CD8-positive, alpha-beta memory T cell (primary cell): ENCODE measurements at places on chromosomes 2 and 18.

- H3K36me3 ChIP-seq, result no peaks in the 10 kb centered on the region
- no peaks in the 10 kb centered on the region for H3K27me3 ChIP-seq
- H3K4me1 ChIP-seq, result no peaks in the 10 kb centered on the region
- no peak overlapping the region for H3K4me3 ChIP-seq
These were observed 228.8 kb downstream of the KCNH7 start for GRCh38 chr2:162609798-162610197.

DNA sequence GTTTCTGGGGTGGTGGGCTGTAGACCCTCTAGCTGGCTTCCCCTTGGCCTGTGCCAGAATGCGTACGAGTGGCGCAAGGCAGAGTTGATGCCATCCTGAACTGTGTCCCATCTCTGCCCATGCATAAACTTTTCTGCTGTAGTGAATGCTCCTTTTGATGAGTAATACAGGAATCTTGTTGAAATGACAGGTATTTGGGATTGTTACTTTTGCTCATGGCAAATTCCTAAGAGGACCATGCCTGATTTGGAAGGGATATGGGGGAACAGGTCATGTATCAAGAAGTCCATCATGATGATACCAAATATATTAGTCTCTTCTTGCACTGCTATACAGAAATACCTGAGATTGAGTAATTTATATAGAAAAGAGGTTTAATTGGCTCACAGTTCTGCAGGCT is 648.0 kb downstream of the SLC4A3 start:
- DNase-seq, result no peak
- no peak overlapping the region for H3K4me3 ChIP-seq
- H3K36me3 ChIP-seq, result no peaks in the 10 kb centered on the region
- no peak overlapping the region for H3K27ac ChIP-seq

- H3K4me1 ChIP-seq, result no peaks in the 10 kb centered on the region
- H3K27ac ChIP-seq, result no peak overlapping the region
- no peak for DNase-seq
- no peaks in the 10 kb centered on the region for H3K36me3 ChIP-seq
- H3K27me3 ChIP-seq, result no peaks in the 10 kb centered on the region
These were observed 6.4 kb upstream of the SLC8A1 start for GRCh38 chr2:40458271-40458794.

DNA sequence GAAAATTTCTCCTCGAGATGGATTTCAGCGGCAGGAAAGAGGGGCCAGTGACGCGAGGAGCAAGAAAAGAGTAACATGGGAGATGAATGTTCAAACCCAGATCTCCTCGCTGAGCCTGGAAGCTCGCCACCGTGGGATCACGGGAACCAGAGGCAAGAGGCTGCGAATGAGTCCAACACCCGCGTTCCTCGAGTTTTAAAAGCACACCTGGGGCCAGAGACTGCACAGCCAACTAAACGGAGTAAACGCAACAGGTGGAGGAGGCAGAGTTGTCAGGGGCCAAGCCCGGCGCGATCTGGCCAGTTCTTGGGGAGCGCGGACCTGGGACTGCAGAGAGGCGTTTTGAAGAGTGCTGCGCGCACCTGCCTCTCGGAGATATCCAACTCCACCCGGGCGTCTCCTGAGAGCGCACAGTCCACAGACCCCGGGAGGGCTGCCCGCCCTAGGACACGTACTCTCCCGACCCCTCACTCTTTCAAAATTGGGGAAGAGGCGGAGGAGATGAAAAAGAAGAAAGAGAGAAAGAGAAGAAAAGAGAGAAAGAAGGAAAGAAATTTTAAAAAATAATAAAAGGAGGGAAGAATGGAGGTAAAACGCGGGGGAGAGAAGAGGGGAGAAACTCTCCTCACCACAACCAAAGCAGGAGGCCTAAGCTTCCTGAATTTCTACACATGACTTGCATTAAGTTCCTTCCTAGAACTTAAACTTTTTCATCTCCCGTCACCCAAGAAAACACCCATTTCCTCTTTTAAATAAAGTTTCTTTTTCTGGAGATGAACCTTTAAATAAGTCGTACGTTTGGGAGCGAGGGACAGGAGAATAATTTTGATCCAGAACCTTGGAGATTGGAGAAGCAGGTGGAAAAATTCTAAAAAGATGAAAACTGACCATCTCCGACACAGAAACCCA is 5.3 kb upstream of the PAX3 start:
- no peaks in the 10 kb centered on the region for H3K36me3 ChIP-seq
- H3K4me3 ChIP-seq, result no peak overlapping the region
- H3K4me1 ChIP-seq, result peaks cover 7% of the 10 kb centered on the region
- H3K27me3 ChIP-seq, result peaks cover 84% of the 10 kb centered on the region

GRCh38 chr18:10346749-10347415 is 107.6 kb upstream of the APCDD1 start:
- H3K27me3 ChIP-seq, result no peaks in the 10 kb centered on the region
- no peak for DNase-seq
- H3K36me3 ChIP-seq, result no peaks in the 10 kb centered on the region
- no peak overlapping the region for H3K4me3 ChIP-seq
- no peak overlapping the region for H3K27ac ChIP-seq

DNA sequence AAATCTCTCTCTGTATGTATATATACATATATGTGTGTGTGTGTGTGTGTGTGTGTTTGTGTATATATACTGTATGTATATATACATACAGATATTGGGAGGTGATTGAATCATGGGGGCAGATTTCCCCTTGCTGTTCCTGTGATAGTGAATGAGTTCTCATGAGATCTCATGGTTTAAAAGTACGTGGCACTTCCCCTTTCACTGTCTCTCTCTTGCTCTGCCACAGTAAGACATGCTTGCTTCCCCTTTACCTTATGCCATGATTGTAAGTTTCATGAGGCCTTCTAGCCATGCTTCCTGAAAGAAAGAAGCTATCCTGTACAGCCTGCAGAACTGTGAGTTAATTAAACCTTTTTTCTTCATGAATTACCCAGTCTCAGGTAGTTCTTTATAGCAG is 18.8 kb upstream of the CCDC195 start:
- no peaks in the 10 kb centered on the region for H3K36me3 ChIP-seq
- H3K4me1 ChIP-seq, result no peaks in the 10 kb centered on the region
- no peaks in the 10 kb centered on the region for H3K27me3 ChIP-seq
- H3K4me3 ChIP-seq, result no peak overlapping the region

GRCh38 chr18:29383311-29384273 is 1206.7 kb upstream of the CDH2 start:
- no peak overlapping the region for H3K27ac ChIP-seq
- no peaks in the 10 kb centered on the region for H3K27me3 ChIP-seq
- H3K4me1 ChIP-seq, result no peaks in the 10 kb centered on the region
- no peak for DNase-seq

DNA sequence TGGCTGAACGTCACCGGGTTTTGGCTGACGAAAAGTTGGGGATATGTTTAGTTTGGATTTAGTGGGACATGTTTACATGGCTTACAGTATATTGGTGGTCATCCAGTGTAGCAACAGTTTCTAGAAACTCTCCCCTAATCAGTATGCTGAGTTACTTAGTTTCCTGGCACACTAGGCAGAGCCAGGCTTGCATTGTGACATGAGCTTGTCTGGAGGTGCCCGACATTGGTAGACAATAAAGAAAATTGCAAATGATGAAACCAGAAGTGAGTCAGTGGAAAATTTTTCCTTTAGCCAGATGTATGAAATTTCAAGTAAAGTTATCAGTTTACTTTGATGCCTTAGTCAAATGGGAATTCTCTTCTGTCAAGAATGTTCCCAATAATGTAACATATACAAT is 276.1 kb downstream of the RDH14 start:
- no peaks in the 10 kb centered on the region for H3K4me1 ChIP-seq
- no peak overlapping the region for H3K4me3 ChIP-seq
- no peaks in the 10 kb centered on the region for H3K36me3 ChIP-seq
- H3K27ac ChIP-seq, result no peak overlapping the region

- H3K4me1 ChIP-seq, result no peaks in the 10 kb centered on the region
- no peaks in the 10 kb centered on the region for H3K36me3 ChIP-seq
- H3K27ac ChIP-seq, result no peak overlapping the region
These were observed 43.9 kb upstream of the FHL2 start for GRCh38 chr2:105442721-105443120.

GRCh38 chr2:28401411-28401810 is 8.8 kb downstream of the FOSL2 start:
- no peak overlapping the region for H3K27ac ChIP-seq
- no peak for DNase-seq
- H3K4me3 ChIP-seq, result no peak overlapping the region
- H3K36me3 ChIP-seq, result peaks cover 10% of the 10 kb centered on the region
